ENCODE measurements at places on chromosomes 16 and 17.

- peaks cover 98% of the 10 kb centered on the region for H3K36me3 ChIP-seq
- no peak overlapping the region for H3K27ac ChIP-seq
- no peak for DNase-seq
- H3K4me1 ChIP-seq, result peaks cover 33% of the 10 kb centered on the region
- no peaks in the 10 kb centered on the region for H3K27me3 ChIP-seq
- no peak overlapping the region for H3K4me3 ChIP-seq
These were observed 14.1 kb downstream of the SLC7A6OS start for GRCh38 chr16:68296693-68297092.

GRCh38 chr17:77345260-77345910 lies 204.6 kb downstream of the SEC14L1 start:
- no peaks in the 10 kb centered on the region for H3K36me3 ChIP-seq
- no peak for DNase-seq
- peaks cover 57% of the 10 kb centered on the region for H3K4me1 ChIP-seq
- no peaks in the 10 kb centered on the region for H3K27me3 ChIP-seq
- no peak overlapping the region for H3K27ac ChIP-seq
- no peak overlapping the region for H3K4me3 ChIP-seq

DNA sequence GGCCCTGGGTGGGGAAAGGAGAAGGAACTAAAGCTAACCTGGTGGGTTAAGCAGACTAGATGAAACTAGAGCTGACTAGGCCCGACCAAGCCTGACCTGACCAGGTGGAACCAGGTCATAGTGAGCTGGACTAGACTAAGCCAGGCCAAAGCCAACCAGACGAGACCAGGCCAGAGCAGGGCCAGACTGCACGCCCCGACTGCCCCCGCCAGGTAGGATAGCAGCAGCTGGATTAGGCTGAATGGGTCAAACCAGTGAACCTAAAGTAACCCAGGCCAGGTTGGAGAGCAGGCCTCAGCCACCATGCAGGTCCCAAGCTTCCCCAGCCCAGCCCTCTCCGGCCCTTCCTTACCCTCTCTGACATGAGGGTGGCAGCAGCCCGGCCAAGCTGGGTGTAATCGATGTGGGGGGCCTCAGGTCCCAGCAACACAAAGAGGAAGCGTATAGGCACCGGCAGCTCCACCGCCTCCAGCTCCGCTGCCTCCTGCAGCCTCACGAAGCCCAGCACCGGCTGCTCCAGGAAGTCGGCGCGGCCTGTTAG lies 9.1 kb downstream of the SLC4A1 start:
- DNase-seq, result no peak
- H3K27me3 ChIP-seq, result no peaks in the 10 kb centered on the region
- no peak overlapping the region for H3K27ac ChIP-seq
- no peaks in the 10 kb centered on the region for H3K36me3 ChIP-seq
- no peaks in the 10 kb centered on the region for H3K4me1 ChIP-seq

- H3K4me1 ChIP-seq, result peaks cover 87% of the 10 kb centered on the region
- H3K27ac ChIP-seq, result no peak overlapping the region
- H3K36me3 ChIP-seq, result no peaks in the 10 kb centered on the region
- no peaks in the 10 kb centered on the region for H3K27me3 ChIP-seq
- peak; percentile 48 for DNase-seq
These were observed 21.0 kb downstream of the SOX8 start for GRCh38 chr16:1002399-1003166.

DNA sequence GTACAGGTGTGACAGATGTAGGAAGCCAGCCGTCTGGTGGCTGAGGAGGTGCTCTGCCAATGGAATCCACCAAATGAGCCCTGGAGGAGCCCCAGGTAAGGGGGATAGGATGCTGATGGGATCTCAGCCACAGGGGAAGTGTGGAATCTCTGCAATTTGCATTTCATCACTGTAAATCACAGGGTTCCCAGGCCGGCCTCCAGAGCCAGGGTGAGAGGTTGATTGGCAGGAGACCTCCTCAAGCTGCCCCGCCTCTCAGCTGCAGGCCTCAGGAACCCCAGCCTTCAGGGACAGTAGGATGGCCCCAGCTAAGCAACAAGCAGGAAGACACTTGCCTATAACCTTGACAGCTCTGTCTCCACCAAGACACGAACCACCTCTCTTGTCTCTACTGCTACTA lies 39.4 kb downstream of the RTN4RL1 start:
- no peaks in the 10 kb centered on the region for H3K4me1 ChIP-seq
- no peak overlapping the region for H3K27ac ChIP-seq
- H3K4me3 ChIP-seq, result no peak overlapping the region
- no peak for DNase-seq
- no peaks in the 10 kb centered on the region for H3K27me3 ChIP-seq
- no peaks in the 10 kb centered on the region for H3K36me3 ChIP-seq
